ENCODE measurements at places on chromosomes 11 and 22.

GRCh38 chr22:36334821-36335603 is 52.8 kb downstream of the MYH9 start:
- DNase-seq = no peak

- no peak for DNase-seq
Measured at GRCh38 chr11:959608-960007, 33.9 kb downstream of the AP2A2 start.

DNA sequence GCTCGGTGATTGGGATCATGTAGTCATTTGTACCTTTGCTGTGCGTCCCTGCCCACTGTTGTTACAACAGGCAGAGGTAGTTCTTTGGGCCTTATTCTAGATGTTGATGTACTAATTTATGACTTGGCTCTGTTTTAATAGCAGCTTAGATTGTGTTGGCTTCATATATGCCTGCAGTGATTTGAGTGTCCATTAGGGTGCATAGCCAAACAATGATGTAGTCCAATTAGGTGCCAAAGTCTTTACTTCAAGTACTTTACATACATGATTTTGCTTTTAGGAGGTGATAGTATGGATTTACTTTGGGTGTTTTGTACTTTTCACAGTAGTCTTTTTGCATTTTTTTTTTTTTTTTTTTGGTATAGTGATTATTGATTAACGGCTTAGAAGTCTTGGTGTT is 46.4 kb downstream of the PPP6R3 start:
- DNase-seq = no peak

GRCh38 chr11:100705447-100705846 is 18.4 kb downstream of the ARHGAP42 start:
- DNase-seq = no peak

DNA sequence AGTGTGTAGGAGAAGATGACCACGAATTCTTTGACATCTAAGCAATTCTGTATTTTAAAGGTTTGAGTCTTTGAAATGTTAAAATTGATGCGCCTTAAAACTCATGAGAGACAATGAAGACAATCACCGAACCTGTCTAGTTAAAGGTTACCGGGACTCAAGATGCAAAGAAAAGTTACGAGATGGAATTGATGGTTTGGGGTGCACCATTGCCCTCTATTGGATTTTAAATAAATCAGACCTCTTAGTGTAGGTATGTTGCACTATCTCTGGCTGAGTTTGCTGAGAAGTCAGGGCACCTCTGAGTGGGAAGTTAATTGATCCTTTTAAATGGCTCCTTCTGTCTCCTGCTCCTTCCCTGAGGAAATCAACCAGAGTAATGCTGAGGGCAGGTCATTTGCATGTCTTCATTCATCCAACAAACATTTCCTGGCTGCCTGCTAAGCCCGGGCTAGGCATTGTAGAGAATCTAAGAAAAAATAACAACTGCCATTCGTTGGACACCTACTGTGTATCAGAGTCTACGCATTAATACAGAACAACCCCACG is 19.4 kb upstream of the TMA7B start:
- DNase-seq = no peak

- no peak for DNase-seq
Measured at GRCh38 chr11:113174882-113175281, 139.5 kb upstream of the TTC12 start.

- DNase-seq = no peak
Measured at GRCh38 chr22:19523240-19524169, 705 bp downstream of the CLDN5 start.

DNA sequence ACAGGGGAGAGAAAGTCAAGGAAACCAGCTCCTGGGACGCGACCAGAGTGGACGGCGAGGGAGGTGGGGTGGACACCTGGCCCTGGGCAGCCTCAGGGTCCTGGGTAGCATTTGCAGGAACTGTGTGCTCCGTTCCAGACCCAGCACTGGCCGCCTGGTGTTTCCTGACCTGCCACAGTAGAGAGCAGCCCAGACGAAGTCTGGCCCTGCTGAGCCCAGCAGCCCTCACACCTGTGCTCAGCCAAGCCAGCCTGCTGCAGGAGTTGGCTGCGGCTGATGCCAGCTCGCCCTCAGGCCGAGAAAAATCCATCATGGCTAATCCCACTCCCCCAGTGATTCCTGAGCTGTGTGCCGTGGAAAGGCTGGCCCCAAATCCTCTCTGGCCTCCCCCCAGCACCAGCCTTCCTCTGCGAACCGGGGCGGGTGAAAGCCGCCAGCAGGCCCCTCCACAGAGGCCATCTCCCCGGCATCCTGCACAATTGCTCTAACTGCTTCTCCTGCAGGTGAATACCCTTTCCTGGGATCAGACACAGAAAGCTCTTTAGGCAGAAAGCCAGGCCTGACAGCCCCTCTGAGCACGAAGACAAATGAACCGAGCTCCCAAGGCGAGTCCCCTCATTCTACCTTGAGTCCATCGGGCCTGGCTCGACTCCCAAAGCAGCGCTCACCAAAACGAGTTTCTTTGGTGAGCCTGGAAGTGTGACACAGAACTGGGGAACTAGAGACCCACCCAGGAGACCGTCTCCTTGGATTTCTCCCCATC is 88.6 kb downstream of the RTL6 start:
- DNase-seq = no peak

DNA sequence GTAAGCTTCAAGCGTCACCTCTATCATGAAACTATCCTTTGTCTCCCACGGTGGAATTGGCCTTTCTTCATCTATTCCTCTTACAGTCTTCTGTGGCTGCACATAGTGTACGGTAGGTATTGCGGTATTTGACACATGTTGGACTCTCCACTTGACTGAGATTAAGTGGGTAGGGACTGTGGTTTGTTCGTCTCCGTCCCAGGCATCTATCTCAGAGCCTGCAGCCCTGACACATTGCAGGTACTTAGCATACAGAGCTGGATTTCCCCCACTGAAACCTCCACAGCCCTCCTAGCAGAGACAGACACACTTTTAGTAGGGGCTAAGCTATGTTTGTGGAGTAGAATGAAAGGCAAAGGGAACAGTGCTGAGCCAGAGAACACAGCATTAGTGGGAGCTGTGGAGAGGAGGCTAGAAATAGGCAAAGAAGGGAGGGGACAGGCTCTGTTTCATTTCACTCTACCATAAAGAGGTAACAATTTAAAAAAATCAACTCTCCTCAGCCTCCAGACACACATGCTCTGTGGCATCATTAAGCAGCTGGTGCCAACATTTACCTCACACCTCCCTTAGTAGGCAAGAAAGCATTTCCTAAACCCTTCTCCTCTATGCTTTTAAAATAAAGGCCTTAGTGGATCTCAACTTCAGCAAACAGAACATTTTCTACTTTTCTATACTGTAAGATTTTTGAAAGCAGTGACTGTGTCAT is 277.5 kb downstream of the KIRREL3 start:
- DNase-seq = no peak

DNA sequence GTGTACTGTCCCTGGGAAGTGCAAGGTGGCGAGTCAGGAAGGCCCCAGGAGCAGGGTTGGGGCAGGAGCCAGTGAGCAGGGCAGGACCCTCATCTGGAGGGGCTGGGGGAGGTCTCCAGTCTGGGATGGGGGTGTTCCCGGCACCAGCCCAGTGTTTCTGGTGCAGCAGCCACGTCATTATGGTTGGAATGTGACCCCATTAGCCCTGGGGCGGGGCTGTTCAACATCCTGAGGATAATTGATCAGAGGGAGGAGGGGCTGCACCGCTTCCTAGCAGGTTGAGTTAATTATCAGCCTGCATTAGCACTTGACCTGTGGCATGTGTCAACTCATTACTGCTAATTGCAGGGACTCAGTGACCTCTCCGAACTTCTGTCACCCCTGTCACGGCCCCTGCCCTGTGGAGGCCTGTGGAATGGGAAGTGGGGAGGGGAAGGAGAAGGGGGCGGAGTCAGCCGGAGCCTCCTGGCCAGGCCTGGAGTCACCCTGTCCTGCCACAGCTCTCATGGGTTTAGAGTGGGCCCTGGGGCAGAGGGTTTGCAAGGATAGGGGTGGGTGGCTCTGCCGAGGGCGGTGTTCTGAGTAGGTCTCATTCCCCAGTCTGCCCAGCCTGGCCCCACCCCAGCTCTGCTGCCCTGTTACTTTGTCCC is 52.8 kb upstream of the CCDC188 start:
- no peak for DNase-seq

- DNase-seq = no peak
Measured at GRCh38 chr11:103851166-103851651, 185.2 kb upstream of the DDI1 start.

GRCh38 chr11:111982019-111982464 is 43.2 kb upstream of the DLAT start:
- DNase-seq = no peak

DNA sequence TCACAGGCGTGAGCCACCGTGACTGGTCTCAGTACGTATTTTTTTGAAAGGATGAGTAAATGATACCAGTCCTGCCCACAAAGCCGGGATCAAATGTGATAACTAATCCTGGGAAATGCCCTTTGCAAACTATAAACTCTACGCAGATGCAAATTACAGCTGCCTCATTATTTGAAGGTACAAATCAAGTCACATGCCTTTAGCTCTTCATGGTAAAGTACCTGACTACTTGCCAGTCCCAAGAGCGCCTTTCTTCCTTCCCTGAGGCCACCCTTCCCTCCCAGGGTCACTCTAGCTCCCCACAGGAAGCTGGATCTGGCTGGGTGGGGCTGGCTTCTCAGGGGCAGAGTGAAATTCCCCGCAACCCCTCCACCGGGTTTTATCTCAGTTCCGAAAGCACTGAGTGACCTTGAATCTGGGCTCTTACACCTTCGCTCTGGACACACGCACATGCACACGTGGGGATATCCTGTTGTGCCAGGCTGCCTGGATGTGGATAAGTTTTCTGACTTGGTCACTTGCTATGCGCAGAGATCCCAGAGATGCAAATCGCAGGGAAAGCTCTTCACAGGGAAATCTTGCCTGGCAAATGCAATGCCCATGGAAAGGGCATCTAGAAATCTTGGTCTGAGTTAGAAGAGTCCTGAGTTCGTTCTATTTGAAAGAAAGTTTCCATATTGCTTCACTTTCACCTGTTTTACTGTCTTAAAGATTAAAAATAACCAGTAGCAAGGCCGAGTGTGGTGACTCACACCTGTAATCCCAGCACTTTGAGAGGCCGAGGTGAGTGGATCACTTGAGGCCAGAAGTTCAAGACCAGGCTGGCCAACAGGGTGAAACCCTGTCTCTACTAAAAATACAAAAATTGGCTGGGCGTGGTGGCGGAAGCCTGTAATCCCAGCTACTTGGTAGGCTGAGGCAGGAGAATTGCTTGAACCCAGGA is 8.5 kb downstream of the A4GALT start:
- DNase-seq = no peak

DNA sequence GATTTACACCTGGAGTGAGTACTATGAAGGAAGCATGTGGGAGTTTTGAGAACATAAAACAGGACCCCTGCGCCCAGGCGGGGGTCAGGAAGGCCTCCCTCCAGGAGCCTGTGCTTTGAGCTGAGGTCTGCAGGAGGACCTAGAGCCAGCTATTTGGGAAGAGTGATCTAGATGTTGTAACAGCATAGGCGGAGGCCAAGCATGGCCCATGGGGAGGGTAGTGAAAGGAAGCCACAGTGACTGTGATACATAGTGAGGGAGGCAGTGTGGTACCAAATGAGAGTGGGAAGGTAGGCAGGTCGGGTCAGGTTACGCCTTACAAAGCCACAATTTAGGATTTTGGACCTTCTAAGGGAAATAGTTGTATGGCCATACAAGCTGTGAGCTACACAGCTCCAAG is 147.5 kb downstream of the PARVA start:
- DNase-seq = no peak

DNA sequence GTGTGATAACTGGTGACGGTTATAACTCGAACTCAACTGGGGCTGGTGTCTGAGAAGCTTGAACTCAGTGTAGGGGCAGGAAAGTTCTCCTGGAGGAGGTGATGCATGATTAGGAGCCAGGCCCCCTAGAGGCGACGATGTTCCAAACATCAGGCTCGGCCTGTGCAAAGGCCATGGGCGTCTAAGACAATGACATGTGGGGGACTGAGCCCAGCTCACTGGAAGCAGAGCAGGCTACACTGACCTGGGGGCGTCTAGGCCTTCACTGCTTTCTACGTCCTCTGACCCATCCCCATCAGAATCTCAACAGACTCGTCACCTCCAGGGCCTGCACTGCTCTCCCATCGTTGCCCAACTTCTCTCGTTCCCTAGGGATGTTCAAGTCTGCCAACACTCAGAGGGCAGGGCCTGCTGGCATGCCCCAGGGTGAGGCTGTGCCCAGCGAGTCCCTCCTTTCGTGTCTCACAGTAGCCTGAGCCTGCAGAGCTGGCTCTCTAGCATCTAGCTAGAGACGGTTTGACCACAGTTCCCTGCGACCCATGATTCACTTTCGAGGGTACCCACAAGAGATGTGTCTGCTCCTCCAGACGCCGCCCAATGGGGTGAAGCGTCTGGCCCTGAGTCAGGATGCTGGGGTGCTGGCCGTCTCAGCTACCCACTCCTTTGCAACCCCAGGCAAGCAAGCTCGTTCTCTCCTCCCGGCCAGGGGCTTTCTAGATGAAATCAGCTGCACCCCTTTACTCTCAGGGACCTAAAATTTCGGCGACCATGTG is 1.1 kb upstream of the ATG16L2 start:
- DNase-seq = peak; percentile 54

DNA sequence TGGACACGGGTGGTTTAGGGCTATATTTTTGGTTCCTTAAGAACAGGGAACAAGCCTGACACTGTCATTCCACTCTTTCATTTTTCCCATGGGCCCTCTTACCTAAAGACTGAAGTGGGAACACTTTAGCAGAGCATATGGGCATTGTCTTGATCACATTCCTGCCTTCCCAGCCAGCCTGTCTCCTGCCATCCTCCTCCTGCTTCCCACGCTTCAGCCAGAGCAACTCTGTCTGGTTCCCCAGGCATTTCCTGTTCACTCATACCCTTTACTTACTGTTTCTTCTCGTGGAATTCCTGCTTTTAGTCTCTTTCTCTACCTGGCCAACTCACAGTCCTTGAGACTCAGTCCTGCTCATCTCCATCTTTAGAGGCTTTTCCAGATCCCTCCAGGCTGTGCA is 22.8 kb downstream of the MRPL16 start:
- DNase-seq = no peak

DNA sequence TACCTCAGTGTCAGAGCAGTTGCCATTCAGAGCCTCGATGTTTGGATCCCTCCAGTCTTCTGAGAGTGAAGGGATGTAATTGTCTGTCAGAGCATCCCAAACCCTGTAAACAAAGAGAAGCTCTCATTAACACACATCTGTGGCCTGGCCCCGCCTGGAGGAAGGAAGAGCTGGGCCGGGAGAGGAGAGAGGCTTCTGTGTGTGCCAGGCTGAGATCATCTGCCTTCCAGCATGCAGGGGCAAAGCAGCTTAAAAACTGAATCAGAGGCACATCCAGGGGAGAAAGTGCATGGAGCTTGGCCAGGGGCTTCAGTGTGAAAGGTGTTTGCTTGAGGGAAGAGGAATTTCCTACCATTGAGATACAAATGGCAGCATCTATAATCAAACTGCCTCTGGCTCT is 14.5 kb downstream of the FEZ1 start:
- DNase-seq = no peak

GRCh38 chr22:24697172-24697571 is 77.3 kb downstream of the PIWIL3 start:
- no peak for DNase-seq

Measured in activated CD8-positive, alpha-beta memory T cell treated with anti-CD3 and anti-CD28 coated beads for 48 hours (primary cell).